ENCODE measurements at places on chromosomes 2 and 18.

DNA sequence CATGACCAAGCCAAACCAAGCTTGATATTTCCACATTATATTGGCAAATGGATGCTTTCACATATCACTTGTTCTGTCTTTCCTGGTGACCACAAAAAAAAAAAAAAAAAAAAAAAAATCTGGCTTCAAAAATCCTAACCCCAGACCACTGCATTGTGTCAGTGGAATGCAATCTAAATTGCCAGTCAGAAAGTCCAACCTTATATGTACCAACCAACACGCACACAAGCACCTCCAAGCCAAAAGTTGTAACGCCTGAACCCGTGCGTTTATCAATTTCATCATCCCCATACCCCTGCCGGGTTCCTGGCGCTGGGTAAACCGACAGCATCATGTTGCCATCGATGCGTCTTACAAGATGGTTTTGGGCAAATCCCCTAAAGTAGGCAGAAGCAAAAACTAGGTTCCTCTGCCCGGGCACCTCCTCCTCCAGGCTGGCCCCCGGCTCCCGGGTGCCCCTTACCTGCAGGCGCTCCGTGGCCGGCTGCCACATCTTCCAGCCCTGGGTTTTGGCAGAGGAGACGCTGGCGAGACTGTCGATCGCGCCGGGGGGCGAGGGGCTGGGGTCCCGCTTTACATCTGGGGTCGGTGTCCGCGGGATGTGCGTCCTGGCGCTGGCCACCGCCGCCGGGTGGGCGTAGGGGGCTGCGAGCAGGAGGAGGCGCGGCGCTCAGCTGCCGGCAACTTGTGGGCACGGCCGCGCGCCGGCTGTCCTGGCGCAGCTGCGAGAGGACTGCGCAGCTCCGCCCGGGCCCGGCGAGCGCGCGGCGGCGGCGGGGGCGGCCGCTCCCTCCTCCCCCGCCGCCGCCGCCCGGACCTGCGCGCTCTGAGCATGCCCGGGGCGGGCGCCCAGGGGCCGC is at the start of gene PID1:
PID1 (minus strand) TSS at position 737 of the 860 bp plus-strand sequence; CDS start at position 493, 244 bp downstream.
- DNase-seq: peak; percentile 27

DNA sequence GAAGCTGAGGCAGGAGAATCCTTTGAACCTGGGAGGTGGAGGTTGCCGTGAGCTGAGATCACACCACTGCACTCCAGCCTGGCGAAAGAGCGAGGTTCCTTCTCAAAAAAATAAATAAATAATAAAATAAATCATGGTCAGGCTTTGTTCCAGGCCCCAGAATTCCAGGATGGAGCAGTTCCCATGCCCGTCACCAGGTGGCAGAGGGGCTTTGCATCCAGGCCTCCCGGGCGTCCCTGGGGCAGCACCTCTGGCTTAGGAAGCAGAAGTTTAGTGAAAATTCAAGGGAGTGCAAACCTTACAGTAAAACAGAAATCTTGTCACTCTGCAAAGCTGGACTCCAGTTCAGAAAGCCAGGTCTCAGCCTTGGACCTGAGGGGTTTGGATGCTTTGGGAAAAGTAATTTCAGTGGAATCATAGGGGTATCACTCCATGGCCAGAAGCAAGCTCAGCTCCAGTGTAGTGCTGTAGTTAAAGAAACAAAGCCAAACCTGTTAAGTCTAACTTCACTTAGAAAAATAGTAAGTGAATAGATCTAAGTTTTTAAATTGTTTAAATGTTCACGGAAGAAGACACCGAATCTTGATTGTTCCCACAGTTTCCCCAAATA is 512.7 kb downstream of the CMPK2 start:
- peak; percentile 34 for DNase-seq

DNA sequence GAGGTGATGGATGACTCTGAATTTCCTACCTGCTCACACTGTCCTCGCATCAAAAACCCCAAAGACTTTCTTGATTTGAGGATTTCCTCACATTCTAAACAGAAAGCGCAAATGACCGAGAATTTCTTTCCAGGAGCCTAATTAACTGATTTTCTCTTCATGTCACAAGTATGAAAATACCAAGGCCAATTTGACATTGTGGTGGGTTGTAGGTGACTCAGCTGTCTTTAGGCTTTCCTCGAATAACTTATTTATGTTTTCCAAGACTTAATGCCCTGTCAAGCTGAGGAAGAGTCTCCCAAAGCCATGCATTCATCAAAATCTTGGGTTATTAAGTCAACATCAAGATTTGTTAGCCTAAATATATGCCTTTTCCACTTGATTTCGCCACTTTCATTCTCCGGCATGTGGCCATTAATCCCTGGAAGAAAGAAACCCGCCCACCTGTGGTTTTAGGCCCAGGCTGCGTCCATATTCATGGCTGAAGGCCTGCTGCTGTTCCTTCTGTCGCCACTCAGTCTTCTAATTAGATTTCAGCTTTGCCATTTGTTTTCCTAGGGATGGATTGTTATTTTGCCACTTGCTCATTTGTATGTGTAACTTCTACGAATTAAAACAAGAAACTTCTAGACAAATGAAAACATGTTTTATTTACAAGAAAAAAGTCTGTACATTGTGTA is 84.9 kb downstream of the ST6GAL2 start:
- DNase-seq: no peak

- no peak for DNase-seq
Measured at GRCh38 chr2:72135921-72136320, 11.7 kb downstream of the CYP26B1 start.

DNA sequence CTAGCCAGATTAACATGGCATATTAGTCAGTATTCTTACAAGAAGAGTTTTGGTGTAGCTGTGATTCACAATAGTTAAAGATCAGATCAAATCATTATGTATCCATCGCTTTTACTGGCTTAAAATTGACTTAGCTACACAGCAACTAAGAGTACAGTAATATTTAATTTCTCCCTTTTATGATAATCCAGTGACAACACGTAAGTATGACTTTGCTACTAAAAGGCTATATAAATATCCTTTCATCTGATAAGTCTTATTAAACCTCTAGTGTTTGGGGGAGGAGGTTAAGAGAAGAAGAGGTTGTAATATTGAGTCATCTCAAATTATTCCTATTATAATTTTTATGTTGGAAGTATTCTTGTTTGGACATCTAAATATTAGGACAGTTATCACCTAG is 51.0 kb downstream of the KCNG3 start:
- DNase-seq: no peak
